ENCODE measurements at places on chromosomes 4 and X. TPM values are rescaled to one million over a fixed set of nuclear protein-coding genes. Genes with fewer than 3 reads are reported as not detected.

DNA sequence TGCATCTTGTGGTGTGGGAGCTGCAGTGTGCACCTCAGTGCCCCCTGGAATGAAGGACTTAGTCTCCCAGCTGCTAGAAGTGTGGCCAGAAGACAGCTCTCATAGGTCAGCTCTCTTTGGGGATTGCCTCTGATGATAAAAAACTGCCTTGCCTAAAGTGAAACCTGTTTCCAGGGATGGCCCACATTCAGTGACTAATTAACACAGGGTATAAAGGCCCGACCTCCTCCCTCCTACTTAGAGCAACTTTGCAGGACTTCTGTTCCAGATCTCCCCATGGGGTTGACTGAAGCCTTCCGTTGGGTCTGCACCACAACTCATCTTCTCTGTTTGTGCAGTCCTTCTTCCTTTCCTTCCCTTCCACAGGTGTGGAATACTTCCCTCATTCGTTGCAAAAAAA, 53.2 kb downstream of the SPINK2 start:
- no peak for DNase-seq

DNA sequence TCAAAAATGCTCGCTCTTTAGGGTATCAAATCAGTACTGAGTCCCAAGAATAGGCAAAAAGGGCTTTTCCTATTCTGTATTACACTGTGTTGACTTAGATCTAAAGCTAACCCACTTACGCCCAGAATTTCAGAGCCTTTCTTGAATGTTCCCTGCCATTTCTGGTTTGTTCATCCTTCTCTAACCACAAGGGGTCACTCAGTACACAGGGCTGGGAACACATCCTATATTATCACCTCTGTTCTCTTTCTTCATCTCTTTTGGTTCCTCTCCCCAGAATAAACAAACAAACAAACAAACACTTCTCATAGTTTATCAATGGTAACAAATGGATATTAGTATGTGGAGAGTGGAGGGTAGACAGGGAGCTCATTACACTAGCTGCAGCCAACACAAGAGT, 25.5 kb upstream of the MORC4 start:
- DNase-seq = no peak

DNA sequence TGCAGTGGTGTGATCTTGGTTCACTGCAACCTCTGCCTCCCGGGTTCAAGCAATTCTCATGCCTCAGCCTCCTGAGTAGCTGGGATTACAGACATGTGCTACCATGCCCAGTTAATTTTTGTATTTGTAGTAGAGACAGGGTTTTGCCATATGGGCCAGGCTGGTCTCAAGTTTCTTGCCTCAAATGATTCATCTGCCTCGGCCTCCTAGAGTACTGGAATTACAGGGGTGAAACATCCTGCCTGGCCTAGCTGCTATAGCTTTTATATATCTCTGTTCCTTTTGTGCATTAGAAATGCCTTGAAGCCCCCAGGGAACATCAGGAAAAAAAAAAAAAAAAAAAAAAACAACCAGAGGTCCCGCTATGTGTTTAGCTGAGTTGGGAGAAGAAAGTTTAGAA, 34.8 kb downstream of the UBE2K start:
- no peak for DNase-seq

DNA sequence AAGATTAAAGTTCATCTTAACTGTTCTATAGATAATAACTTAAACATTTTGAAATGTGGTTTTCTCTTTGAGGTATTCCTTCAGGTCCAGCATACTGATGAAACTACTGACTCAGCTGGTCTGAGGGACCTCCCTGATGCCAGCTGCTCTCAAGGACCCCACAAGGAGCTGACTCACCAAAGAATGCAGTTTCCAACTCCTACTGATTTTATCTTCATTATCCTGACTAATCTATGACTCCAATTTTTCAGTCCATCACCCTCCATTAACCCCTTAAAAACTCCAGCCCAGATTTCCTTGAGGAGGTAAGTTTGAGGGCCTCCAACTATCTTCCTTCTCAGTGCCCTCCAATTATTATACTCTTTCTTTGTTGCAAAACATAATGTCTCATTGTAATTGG, 1.4 kb upstream of the UGT2B4 start:
- no peak for DNase-seq

DNA sequence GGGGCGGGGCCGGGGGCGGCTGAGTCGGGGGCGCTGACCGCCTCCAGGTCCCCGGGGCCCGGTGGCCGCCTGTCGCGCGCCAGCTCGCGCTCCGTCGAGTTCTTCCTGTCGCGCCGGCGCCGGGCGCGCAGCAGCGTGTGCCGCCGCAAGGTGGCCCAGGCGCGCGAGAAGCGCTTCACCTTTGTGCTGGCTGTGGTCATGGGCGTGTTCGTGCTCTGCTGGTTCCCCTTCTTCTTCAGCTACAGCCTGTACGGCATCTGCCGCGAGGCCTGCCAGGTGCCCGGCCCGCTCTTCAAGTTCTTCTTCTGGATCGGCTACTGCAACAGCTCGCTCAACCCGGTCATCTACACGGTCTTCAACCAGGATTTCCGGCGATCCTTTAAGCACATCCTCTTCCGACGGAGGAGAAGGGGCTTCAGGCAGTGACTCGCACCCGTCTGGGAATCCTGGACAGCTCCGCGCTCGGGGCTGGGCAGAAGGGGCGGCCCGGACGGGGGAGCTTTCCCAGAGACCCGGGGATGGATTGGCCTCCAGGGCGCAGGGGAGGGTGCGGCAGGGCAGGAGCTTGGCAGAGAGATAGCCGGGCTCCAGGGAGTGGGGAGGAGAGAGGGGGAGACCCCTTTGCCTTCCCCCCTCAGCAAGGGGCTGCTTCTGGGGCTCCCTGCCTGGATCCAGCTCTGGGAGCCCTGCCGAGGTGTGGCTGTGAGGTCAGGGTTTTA, 1.5 kb downstream of the ADRA2C start:
- DNase-seq = peak; percentile 61

DNA sequence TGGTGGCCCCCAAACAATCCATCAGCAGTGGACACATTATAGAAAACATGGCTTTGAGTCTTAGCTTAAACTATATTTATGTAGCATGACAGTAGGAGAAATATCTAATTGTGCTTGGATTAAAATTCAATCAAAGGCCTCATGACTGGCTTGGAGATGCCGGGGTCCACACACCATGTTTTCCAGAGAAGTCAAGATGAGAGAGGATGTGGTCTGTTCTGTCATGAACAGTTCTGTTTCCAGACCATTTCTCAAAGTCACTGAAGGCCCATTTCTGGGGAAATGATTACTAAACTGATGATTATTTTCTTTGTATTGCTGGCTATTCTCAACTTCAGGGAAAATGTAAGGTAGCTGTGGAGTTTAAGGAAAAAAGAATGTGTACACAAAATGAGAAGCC, 76.3 kb downstream of the C4orf51 start:
- DNase-seq = no peak

Gene SPANXA2
- total RNA-seq = not detected

Gene AKAP4
- total RNA-seq = not detected

Gene SRPX
- total RNA-seq = 2.2 TPM

Gene KLHL34
- total RNA-seq = not detected

Gene MAGEB2
- total RNA-seq = not detected
